NCI-H2227 treated with DMSO at 0.1 percent for 48 hours (cell line): ENCODE measurements at places on chromosomes 2 and 18.

GRCh38 chr2:216351172-216351925 lies 20.9 kb downstream of the MARCHF4 start:
- DNase-seq = no peak

DNA sequence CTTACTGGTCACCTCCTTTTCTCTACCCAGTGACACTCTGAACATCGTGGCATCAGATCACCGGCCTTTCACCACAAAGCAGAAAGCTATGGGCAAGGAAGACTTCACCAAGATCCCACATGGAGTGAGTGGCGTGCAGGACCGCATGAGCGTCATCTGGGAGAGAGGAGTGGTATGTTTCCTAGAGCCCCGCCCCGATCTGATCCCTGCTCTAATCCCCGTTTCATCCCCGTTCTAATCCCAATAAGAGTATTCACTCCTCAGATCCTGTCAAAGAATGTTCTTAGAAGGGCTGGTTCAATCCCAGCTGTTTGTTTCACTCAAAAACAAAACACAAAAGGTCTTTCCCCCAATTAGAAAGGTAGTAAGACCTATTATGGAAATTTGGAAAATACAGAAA lies 30.4 kb upstream of the MAPRE3 start:
- DNase-seq = no peak

- DNase-seq = no peak
Measured at GRCh38 chr18:7414459-7414858, 152.7 kb upstream of the PTPRM start.

GRCh38 chr2:167381349-167381748 lies 493.1 kb downstream of the XIRP2 start:
- DNase-seq = no peak

DNA sequence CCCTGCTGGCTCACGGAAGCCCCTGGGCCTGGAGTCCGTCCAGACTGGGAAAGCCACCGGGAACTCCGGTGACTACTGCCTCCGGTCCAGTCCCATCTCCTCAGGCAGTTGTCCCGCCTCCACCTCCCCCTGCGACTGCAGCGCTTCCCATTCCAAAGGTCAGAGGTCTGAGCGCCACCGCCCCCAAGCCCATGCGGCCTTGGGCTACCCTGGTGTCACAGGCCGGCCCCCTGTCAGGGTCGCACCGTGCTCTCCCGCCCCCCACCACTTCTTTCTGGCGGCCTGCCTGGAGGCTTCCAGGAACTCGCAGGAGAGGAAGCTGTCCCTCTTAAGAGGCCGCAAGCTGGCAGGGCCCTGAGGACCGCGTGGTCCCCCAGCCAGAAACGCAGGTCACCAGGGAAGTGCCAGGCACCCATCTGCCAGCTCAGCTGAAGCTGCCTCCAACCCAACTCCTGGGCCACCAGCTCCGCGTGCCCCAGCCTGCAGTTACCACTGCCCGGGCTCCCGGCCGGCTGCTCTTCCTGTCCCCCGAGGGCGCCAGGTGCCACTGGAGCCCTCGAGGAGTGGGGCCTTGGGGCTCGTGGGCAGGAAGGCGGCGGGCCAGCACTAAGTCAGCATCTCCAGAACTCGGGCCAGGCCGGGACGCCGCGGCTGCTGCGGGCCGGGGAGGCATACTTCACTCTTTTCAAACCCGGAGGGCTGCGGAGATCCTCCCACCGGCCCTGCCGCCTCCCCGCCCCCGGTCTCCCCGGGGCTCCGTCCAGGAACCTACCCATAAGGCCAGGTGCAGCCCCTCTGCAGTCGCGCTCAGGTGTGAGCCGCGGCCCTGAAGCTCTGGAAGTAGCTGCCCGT lies 83.3 kb upstream of the POMC start:
- DNase-seq = no peak

DNA sequence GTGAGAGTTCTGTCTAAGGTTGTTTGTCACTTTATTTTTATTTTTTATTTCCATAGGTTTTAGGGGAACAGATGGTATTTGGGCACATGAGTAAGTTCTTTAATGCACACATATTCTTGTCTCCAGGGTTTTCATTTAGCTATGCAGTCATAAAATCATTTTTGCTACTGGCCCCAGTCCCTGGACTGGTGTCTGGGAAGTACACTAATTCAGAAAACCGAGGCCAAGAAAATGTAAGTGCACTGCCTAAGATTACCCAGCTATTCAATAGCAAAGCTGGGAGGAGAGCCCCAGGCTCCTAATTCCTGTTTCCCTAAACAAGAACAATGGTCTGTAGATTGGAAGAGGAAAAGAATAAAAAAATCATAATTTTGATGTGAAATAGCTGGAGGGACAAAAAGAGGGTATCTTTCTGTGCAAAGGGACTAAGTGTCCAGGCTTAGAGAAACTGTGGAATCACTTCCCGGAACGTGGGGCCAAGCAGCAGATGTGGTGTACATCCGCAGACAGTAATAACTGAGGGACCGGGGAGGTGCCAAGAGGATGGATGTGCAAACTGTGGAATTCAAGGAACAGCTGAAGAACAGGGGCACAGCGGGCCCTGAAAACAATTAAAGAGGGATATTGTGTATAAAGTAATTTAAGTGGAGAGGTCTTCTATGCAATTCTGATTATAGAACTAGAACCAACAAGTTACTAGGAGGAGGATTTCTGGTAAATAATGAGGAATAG lies 236.3 kb downstream of the ACKR3 start:
- no peak for DNase-seq

DNA sequence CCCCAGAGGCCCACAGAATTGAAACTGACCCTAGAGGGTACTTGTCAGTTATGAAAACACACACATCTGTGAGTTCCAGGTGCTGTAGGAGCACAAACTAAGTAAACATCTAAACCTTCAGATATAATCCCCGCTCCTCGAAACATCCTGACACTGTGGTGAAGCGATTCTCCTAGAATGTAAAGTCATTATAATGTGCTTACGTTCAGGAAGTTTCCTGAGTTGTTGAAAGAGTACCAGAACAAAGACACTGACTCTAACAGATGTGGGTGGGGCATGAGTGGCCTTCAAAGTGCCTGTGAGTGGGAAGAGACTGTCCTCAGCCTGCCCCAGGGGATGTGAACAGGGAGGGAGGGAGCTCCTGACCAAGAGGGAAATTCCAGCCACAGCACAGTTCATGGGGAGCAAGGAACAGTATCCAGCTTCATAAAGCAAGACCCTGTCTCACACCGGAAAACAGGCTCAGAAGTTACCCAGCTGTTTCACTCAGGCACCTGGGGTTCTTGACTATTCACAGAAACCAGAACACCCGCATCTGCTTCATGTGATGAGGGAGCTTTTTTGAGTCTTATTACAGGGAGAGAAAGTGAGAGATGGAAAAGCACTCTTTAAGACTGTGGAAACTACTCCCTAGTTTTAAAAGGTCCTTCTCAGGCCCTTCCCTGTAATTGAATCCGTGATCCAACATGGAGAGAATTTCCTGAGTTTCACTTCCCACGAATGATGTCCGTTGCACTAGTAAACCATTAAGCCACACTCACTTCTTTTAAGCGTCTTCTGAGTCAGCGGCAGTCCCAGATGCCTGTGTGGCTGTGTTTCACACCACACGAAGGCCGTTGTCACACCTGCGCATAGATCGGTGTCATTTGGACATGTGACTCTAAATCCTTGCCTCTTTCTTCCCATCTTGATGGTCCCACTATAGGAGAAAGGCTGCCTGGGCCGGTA lies 88.6 kb upstream of the EML6 start:
- DNase-seq = no peak
